Suppressor macrophage treated with lipopolysaccharide for 1 hour (primary cell): ENCODE measurements at places on chromosomes 12 and 14.

DNA sequence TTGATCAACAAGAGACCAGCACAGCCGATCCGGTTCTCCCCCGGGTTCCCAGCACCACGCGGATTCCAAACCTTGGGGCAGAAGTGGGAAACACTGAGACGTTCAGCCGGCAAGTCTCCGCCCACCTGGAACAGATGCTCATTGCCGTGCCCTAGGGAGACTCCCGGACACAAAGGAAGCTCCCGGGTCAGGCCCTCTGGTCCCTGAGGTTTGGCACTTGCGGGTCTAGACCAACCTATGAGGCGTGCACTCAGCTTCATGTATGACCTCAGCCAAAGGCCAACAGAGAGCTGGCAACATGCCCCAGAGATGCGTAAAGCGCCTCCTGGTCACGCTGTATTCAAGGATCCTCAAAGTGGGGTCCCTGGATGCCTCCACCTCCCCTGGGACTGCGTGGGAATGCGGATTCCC lies 2.5 kb downstream of the RIMBP2 start:
- no peak for DNase-seq

DNA sequence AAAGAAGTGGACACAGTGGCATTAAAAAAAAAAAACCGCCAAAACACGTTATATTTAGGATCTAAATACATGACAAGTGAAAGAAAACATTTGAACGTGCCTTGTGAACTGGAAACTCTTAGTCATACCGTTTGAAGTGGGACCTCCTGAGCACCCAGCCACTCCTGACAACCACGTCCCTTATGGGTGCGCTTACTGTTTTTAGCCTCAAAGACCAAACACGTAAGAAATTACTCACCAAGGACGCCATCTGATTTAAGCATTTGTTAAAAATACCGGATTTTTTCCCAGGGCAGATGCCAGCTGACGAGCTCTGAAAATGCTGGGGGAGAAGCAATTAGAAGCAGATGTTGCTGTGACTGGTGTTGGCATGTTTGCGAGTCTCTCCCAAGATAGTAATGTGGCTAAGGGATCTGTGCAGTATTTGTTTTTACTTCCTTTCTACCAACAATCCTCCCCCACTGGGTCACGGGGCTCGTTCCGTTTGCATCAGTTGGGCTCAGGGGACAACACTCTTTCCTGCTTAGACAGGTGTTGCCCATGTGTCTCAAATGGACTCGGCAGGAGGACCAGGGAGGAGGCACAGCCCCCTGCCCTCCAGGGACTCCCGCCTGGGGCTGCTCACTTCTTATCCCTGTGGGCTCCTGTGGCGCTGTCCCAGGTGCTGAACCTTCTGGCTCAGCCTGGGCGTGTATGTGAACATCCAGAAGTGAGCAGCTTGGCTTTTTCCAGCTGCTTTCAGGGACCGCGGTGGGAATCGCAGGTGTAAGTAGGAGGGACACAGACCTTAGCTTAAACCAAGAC lies 101.0 kb downstream of the BEGAIN start:
- peak; percentile 38 for DNase-seq

GRCh38 chr12:113439606-113440030 lies 17.4 kb downstream of the SDSL start:
- peak; percentile 46 for DNase-seq

- peak; percentile 62 for DNase-seq
Measured at GRCh38 chr12:70354787-70355186, 11.3 kb upstream of the KCNMB4 start.

DNA sequence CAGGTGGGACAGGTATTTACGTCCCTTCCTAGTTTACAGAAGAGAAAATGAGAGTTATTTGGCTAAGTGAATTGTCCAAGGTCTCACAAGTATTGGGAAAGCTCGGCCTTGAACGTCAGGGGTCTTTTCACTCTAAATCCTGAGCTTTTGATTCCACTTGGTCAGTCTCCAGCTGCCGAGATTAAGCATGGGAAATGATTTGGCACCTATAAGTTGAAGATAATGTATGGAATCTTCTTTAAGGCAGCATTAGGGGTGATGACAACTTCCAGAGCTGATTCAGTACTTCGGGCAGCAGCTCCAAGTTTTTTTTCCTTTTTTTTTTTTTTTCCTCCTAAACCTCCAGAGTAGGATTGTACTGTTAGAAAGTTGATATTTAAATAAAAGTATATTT lies 722 bp downstream of the FAM234B start:
- no peak for DNase-seq

- DNase-seq, result no peak
Measured at GRCh38 chr12:5505751-5506150, 73.8 kb downstream of the NTF3 start.

- DNase-seq, result no peak
Measured at GRCh38 chr12:95641299-95641952, 90.2 kb upstream of the USP44 start.

GRCh38 chr14:80615831-80616230 lies 325.7 kb downstream of the CEP128 start:
- DNase-seq, result no peak

GRCh38 chr12:108616941-108617858 lies 16.5 kb downstream of the SELPLG start:
- peak; percentile 95 for DNase-seq

DNA sequence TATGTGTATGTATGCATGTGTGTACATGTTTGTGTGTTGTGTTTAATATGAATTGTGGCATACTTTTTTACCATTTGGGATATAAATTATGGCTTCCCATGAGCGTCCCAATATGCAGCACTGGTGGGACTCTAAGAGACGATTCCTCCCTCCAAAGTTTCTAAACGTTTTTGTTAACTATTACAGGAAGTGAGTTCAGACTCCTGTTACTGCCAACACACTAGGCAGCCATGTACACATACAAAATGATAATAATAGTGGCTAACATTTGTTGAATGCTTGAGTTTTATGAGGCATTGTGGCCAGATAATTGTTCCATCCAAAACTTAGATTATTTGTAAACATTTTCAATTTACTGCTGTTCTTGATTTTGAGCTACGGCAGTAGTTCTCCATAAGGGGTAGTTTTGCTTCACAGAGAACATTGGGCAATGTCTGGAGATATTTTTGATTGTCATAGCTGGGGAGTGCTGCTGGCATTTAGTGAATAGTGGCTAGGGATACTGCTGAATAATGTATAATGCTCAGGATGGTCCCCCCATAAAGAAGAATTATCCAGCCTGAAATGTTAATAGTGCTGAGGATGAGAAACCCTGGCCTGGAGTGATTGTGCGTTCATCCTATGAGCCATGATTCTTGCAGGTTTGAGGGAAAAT lies 45.1 kb downstream of the ARID2 start:
- peak; percentile 10 for DNase-seq

- no peak for DNase-seq
Measured at GRCh38 chr14:22776215-22776614, 9.7 kb downstream of the OXA1L start.

DNA sequence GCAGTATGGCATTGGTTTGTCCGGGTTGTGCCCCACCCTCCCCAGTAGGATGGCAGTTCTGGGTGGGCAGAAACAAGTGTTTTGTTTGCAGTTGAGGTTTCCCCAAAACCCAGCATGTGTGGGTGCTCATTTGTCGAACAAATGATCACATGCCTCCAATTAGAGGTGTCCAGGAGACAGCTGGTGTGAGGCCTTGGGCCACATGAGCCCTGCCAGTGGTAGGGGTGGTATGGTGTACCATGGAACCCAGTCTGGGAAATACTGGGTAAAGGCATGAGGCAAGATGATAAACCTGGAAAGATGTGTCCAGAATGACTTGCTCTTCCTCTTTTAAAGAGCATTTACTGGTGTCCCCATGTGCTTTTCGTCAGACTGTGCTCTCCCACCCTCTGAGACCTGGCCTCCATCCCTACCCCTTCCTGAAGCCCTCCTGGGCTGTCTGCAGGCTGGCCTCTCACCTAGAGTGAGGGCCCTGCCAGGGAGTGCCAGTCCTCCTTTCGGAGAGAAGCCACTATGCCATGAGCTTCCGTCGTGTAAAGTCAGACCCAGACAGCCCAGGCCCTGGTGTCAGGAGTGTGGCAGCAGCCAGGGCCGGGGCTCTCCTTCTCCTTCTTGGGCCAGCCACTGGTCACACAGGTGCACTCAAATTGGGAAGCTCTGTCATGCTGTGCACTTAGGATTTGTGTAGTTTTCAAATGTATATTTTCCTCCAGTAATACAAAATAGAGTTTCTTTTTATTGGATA lies 17.6 kb downstream of the ANKRD9 start:
- no peak for DNase-seq

- no peak for DNase-seq
Measured at GRCh38 chr14:39219075-39219499, 14.6 kb upstream of the MIA2 start.

DNA sequence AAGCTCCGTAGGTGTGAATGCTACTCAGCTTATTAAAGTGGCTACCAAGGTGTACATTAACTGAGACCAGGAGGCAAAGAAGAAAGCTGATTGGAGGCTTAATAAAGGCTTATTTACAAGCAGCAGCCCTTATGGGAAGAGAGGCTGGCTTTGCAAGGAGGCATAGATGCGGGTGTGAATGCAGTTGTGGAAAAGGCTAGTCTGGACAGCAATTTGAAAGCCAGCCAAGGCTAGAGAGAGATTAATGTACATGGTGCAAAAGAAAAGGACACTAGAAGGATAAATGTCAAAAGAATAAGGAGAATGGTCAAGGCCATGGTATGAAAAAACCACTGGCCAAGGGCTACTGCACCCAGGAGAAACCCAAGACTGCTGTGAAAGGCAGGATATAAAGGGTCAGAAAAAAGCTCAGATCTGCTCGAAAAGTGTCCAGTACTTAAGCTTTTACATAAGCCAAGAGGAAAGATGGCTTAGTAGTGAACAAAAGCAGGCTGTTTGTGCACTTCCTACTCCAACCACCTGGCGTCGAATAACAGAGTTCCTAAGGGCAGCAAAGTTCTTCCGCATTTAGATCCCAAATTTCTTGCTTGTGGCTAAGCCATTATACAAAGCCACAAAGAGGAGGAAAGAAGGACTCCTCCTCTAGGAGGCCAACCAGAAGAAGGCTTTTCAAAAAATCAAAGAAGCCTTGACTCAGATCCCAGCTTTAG lies 24.0 kb downstream of the KLRK1 start:
- DNase-seq, result no peak

DNA sequence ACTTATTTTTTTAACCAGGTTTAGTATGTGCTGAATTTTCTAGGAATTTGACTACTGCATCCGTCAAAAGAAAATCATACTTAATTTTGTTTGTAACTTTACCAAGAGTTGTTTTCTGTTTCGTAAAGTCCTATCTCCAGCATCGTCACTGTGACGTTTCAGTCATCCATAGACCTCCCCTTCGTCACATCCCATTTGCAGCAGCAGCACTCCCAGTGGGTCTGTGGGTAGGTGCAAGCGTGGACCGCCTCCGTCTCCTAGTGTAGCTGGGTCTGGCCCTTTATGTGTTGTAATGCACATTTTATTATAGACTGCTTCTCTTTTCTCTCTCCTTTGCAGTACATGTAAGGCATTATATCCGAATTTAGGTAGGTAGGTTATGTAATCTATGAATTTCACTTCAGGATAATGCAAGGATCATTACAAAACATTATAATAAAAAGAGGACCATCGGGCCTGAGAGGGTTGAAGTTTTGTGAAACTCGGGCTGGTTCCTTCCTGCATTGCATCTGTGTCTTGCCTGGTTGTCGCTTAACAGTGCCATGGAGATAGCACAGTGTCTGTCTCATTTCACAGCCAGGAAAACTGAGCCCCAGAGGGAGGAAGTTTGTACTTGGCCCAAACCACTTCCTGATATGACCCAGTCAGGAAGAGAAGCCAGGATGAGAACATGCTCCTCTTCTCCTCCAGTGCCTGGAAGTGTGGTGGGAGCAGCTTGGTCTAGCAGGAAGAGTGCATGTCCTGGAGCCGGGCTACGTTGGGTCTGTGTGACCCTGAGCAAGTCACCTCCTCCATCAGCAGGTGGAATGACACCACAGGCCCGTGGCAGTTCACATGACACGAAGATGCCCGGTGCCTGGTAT lies 41.3 kb downstream of the EVL start:
- DNase-seq, result peak; percentile 79

GRCh38 chr12:110636516-110636915 lies 22.6 kb downstream of the TCTN1 start:
- DNase-seq, result peak; percentile 90

GRCh38 chr14:85607651-85608081 lies 77.7 kb downstream of the FLRT2 start:
- DNase-seq, result peak; percentile 88

GRCh38 chr14:70118064-70118463 lies 70.7 kb downstream of the SLC8A3 start:
- no peak for DNase-seq

DNA sequence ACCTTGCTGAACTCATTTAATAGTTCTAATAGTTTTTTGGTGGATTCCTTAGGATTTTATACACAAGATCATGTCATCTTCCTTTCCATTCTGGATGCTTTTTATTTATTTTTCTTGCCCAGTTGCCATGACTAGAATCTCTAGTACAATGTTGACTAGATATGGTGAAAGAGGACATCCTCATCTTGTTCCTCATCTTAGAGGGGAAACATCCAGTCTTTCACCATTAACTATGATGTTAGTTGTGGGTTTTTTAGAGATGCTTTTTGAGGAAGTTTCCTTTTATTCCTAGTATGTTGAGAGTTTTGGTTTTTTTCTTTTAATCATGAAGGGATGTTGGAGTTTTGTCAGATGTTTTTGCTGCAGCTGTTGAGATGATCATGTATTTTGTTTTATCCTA lies 8.7 kb downstream of the ANKRD13A start:
- DNase-seq, result peak; percentile 92

DNA sequence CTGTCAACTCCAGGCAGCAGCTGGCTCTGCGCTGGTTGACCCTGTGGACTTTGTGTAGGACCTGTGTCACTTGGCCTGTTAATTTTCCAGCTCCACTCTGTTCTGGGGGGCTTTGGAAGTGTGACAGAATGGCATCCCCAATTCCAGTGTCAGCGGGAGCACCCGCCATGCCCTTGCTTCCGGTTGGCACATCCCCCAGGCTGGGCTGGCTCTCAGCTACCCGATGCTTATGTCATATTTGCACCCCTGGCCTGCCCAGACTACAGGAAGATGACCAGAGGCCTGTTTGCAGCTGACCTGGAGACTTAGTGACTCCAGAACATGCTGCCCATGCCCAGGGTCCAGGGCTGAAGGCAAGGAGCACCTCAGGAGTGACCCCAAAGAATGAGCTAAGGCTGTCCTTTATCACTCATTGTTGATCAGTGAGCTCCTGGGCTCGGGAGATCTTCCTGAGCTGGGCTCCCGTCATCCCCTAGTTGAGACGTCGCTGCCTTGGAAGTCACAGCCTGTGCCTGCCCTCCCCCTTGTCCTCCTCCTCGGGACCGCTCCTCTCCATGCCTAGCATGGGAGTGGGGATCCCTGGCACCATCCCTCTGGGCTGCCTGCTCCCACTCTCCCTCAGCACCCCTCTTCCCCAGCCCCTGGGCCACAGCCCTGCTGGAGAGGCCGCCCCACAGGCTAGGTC lies 163.4 kb upstream of the RTL1 start:
- DNase-seq, result no peak

- DNase-seq, result peak; percentile 20
Measured at GRCh38 chr12:49057888-49058287, 2.7 kb downstream of the KMT2D start.

DNA sequence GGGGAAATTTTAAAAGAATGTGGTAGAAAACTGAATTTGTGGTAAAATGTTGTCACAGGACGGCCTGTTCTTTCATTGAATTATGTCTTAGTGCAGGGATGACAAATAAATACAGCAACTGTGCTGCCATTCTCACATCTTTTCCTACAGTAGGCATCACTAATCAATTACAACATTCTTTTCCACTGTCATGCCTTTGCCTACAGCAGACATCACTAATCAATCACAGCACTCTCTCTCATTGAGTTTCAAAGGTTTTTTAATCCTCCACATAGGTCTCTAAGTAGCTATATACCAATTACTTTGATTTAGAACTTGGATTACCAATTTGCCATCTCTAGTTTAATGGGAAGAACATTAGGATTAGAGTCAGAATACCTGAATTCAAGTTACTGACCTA lies 30.1 kb downstream of the NTF3 start:
- no peak for DNase-seq

GRCh38 chr14:65548878-65549277 lies 136.3 kb downstream of the FUT8 start:
- DNase-seq, result no peak
